NCI-H1694 treated with DMSO at 0.1 percent for 48 hours (cell line): ENCODE measurements at places on chromosomes 16 and 17.

GRCh38 chr17:35345926-35346771 is 27.3 kb downstream of the SLFN11 start:
- peak; percentile 16 for DNase-seq

DNA sequence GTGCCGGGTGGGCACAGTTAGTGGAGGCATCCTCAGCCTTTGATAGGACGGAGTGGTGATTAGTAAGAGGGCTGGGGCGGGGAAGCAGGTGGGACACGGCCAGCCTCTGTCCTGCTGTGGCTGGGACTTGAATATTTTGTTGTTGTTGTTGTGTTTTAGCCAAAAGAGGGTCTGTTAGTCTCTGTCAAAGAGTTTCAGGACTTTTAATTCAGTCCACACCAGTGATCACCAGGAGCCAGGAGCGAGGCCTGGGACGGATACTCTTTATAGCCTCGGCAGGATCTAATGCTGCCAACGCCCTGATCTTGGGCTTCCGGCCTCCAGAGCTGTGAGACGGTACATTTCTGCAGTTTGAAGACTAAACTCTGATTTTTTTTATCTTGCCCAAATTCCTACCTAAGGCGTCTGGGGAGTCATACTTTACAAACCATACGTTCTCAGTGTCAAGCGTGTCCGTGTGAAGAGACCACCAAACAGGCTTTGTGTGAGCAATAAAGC is 2.9 kb upstream of the RNF213 start:
- DNase-seq = no peak

GRCh38 chr16:66344533-66345145 is 21.9 kb upstream of the CDH5 start:
- peak; percentile 29 for DNase-seq

GRCh38 chr17:16933317-16934132 is 38.4 kb downstream of the TNFRSF13B start:
- no peak for DNase-seq

- DNase-seq = peak; percentile 39
These were observed 104.1 kb downstream of the BMERB1 start for GRCh38 chr16:15538507-15538906.

GRCh38 chr17:60510031-60510430 is 16.0 kb downstream of the APPBP2 start:
- DNase-seq = no peak

DNA sequence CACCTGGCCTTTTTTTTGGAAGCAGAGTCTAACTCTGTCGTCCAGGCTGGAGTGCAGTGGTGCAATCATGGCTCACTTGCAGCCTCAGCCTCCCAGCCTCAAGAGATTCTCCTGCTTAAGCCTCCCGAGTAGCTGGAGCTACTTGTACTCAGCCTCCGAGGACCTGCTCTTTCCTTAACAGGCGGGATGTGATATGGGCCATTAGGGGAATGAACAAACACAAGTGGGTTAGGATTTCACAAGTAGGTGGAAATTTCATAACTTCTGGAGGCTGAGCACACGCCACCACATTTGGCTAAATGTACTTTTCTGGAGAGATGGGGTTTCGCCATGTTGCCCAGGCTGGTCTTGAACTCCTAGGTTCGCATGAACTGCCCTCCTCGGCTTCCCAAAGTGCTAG is 4.1 kb downstream of the PAM16 start:
- no peak for DNase-seq
